HCT116 (cell line): ENCODE measurements at places on chromosomes 16 and 17. TPM values are rescaled to one million over a fixed set of nuclear protein-coding genes. Genes with fewer than 3 reads are reported as not detected.
A peak's percentile ranks its signal among the peaks of the same experiment; 100 is the strongest.

The CCL7 gene
- not detected for total RNA-seq

DNA sequence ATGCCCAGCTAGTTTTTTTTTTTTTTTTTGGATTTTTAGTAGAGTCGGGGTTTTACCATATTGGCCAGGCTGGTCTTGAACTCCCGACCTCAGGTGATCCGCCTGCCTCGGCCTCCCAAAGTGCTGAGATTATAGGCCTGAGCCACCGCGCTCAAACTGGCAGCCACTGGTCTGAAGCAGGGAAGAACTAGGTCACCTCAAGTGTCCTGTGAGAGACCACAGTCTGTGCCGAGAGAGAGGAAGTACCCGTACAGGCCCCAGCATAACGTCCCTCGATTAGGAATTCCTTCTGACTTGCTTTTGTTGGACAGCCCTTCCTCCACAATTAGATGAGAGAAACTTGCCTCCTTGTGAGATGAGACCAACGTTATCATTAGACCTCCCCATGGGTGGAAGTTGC is 13.7 kb upstream of the CD300E start:
- no peak overlapping the region for H3K27ac ChIP-seq
- peaks cover 42% of the 10 kb centered on the region for H3K27me3 ChIP-seq
- DNase-seq, result no peak
- H3K36me3 ChIP-seq, result no peaks in the 10 kb centered on the region
- H3K4me1 ChIP-seq, result no peaks in the 10 kb centered on the region

The CACNG5 gene
- not detected for total RNA-seq

DNA sequence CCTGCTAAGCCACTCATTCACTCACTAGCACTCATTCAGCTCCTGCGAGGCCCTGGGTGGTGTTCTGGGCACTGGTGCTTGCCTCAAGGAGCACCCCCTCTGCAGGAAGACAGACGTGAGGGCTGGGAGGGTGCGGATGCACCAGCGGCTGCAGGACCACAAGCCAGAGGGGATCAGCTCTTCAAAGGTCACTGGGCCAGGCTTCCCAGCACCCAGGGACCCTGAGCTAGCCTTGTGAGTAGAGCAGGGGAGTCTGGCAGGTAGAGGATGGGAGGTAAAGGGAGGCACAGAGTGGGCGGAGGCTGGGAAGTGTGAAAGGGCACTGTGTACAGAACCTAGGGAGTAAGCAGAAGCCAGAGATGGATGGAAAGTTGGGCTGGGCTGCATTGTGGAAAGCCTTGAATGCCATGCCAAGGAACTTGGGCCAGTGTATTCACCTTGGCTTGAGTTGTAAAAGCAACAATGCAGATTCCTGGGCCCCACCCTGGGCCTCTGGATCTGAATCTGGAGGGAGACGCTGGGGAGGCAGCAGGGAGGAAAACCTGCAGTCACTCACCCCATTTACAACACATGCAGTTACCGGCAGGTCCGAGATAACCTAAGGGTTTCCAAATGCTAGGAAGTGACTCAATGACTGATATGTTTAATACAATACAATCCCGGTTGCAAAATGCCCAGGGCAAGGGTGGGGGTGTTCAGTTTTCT is 1.7 kb downstream of the IL4R start:
- no peaks in the 10 kb centered on the region for H3K36me3 ChIP-seq
- peak; percentile 43 for DNase-seq
- no peaks in the 10 kb centered on the region for H3K27me3 ChIP-seq
- H3K4me3 ChIP-seq, result peak overlapping the region; percentile 95; the same call in 1 of the 2 replicates
- peaks cover 60% of the 10 kb centered on the region for H3K4me1 ChIP-seq

DNA sequence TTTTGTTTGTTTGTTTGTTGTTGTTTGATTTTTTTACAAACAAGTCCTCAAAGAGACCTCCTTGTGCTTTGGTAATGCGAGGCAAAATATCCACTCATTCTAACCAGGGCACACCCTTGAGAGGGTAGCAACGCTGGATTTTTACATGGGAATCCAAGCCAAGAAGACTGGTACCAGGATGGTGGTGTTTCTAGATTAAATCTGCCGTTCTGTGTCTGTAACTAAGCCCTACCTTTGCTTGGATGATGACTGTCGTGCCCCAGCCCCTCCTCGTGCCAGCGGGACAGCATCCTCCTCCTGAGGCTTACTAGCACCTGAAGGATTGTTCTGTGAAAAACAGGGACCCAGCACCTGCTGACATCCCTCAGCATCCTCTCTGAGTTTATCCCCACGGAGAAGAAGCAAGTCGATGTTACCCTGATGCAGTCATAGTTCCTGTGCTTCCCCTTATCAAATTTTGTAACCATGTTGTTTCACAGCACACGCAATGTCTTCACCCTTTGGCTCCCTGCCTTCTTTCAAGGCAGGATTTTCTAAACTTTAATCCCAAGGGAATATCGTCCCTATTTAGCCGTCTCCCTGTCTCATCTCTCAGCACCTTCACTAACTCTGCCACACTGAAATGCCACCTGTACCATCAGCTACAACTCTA is 5.1 kb upstream of the HSBP1 start:
- H3K36me3 ChIP-seq, result no peaks in the 10 kb centered on the region
- peaks cover 4% of the 10 kb centered on the region; the same call in 1 of the 2 replicates for H3K4me1 ChIP-seq
- H3K27me3 ChIP-seq, result no peaks in the 10 kb centered on the region
- no peak for DNase-seq
- no peak overlapping the region for H3K4me3 ChIP-seq

GRCh38 chr17:57782647-57783337 is 37.7 kb upstream of the CCDC182 start:
- H3K4me3 ChIP-seq, result peak overlapping the region; percentile 13; the same call in 1 of the 2 replicates
- H3K4me1 ChIP-seq, result peaks cover 11% of the 10 kb centered on the region; the same call in 1 of the 2 replicates
- DNase-seq, result no peak
- no peak overlapping the region for H3K27ac ChIP-seq
- H3K27me3 ChIP-seq, result peaks cover 15% of the 10 kb centered on the region

The CTCF gene
- 48.3 TPM for total RNA-seq

GRCh38 chr17:32349503-32349853 is 479 bp upstream of the ZNF207 start:
- no peaks in the 10 kb centered on the region for H3K27me3 ChIP-seq
- H3K27ac ChIP-seq, result peak overlapping the region; percentile 94
- DNase-seq, result no peak
- H3K36me3 ChIP-seq, result peaks cover 19% of the 10 kb centered on the region
- H3K4me1 ChIP-seq, result peaks cover 5% of the 10 kb centered on the region; the same call in 1 of the 2 replicates
- H3K4me3 ChIP-seq, result peak overlapping the region; percentile 95

- peaks cover 15% of the 10 kb centered on the region for H3K4me1 ChIP-seq
- H3K27ac ChIP-seq, result 0 out of 2 replicates have a peak overlapping the region, but pooled peaks have one; percentile 16
- H3K27me3 ChIP-seq, result no peaks in the 10 kb centered on the region
- DNase-seq, result no peak
- H3K4me3 ChIP-seq, result peak overlapping the region; percentile 89
These were observed 1.4 kb downstream of the THUMPD1 start for GRCh38 chr16:20740007-20740883.

DNA sequence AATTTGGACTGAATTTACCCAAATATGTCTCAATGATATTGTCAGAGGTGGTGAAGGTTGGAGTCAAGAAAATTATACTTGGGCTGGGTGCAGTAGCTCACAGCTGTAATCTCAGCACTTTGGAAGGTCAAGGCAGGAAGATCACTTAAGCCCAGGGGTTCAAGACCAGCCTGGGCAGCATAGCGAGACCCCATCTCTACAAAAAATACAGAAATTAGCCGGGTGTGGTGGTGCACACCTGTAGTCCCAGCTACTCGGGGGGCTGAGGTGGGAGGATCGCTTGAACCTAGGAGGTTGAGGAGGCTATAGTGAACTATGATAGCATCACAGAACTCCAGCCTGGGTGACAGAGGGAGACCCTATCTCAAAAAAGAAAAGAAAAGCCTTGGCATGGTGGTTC is 40.9 kb downstream of the LAT start:
- H3K4me1 ChIP-seq, result peaks cover 9% of the 10 kb centered on the region
- H3K27ac ChIP-seq, result no peak overlapping the region
- H3K4me3 ChIP-seq, result no peak overlapping the region
- no peaks in the 10 kb centered on the region for H3K27me3 ChIP-seq
- no peak for DNase-seq
